ENCODE measurements at places on chromosomes 1 and 21.
A peak's percentile ranks its signal among the peaks of the same experiment; 100 is the strongest.

- no peak for DNase-seq
Measured at GRCh38 chr1:111736548-111737215, 2.5 kb downstream of the INKA2 start.

GRCh38 chr1:111045033-111045722, 81.5 kb upstream of the LRIF1 start:
- no peak for DNase-seq

DNA sequence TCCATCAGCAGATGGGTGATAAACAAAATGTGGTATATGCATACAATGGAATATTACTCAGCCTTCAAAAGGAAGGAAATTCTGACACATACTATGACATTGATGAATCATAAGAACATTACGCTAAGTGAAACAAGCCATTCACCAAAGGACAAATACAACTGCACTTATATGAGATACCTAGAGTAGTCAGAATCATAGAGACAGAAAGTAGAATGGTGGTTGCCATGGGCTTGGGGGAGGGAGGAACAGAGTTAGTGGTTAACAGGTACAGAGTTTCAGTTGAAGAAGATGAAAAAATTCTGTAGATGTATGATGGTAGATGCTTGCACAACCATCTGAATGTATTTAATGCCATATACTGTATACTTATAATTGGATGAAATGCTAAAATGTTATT, 39.1 kb upstream of the KCNK2 start:
- no peak for DNase-seq

- DNase-seq: no peak
Measured at GRCh38 chr21:45870421-45870820, 111.1 kb upstream of the COL6A1 start.

GRCh38 chr21:26374817-26375216, 198.3 kb downstream of the CYYR1 start:
- DNase-seq: no peak

GRCh38 chr1:179178183-179178582, 51.3 kb downstream of the ABL2 start:
- no peak for DNase-seq

GRCh38 chr1:243712941-243713340, 137.1 kb downstream of the AKT3 start:
- DNase-seq: no peak

DNA sequence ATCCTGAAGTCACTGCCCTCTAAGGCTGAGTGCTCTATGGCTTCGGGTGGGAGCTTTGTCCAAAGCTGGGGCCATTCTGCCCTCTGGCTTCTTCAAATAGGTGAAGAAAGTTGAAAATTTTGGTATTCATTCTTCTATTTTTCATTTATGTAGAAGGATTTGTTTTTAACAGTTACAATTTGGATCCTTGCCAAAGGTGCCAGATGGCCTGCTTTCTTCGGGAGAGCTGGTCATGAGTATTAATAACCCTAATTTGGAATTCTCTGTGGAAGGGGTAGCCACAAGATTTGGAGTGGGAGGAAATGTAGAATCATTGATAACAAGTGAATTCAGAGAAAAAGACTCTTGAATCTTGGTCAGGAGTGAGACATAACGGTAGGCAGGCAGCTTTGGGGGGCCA, 370.4 kb upstream of the ST6GALNAC5 start:
- DNase-seq: no peak

GRCh38 chr1:56820755-56821461, 1.7 kb upstream of the FYB2 start:
- DNase-seq: peak; percentile 47

DNA sequence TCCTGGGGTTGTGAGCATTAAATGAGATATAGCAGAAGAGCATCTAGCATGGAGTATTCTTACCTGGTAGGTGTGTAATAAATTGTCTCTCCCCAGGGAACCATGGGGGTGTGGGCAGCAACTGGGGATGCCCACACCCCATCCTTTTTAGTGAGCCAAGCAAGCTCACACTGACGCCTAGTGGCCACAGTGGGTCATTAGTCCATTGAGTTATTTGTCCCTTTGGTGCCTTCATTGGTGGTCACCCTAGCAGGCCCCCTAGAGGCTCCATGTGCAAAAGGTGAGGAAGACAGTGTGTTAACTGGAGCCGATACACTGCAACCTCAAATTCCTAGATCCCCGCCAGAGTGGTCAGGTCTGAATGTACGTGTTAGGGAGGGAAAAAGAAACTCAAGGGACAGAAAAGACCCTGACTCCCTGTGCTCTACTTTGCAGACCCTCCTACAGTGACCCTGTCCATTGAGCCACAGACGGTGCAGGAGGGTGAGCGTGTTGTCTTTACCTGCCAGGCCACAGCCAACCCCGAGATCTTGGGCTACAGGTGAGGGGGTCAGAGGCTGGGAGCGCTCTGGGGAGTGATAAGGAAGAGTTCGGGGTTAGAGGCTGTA, 93.3 kb upstream of the CD1D start:
- peak; percentile 39 for DNase-seq

- DNase-seq: no peak
Measured at GRCh38 chr1:5390504-5390903, 601.7 kb downstream of the NPHP4 start.

- DNase-seq: no peak
Measured at GRCh38 chr1:44112486-44112885, 6.1 kb upstream of the KLF17 start.

- DNase-seq: no peak
Measured at GRCh38 chr1:173422456-173422976, 54.6 kb upstream of the PRDX6 start.

DNA sequence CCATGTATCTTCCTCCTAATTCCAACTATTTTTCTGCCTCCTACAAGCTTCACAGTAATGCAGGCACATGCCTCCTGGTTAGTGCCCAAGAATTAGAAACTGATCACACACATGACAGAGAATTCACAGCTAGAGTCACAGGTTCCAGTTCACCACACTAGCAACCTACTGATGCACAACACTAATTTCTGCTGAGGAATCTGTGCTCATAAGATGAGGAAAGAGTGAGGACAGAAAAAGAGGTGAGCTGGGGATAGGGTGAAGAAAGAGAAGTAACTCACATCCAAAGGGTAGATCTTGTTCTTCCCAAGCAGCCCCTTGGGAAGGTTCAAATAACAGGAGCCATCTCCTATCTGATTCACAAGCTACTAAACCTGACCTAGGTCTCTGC, 61.3 kb downstream of the PUM1 start:
- no peak for DNase-seq

DNA sequence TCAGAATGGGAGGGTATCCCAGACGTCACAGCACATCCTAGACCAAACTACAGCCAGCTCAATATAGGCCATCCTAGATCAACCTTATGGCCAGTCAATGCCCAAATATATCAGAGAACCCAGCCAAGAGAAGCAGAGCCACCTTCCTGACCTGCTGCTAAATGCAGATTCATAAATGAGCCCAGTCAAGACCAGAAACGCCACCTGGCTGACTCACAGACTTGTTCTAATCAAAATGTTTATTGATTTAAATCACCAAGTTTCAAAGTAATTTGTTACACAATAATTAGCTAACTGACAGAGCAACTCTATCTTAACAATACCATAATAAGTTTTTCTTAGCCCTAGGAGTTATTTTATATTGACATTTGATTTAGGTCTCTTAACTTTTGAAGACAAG, 28.6 kb downstream of the ZNF644 start:
- DNase-seq: no peak

- DNase-seq: no peak
Measured at GRCh38 chr21:29238967-29239290, 59.8 kb upstream of the BACH1 start.

DNA sequence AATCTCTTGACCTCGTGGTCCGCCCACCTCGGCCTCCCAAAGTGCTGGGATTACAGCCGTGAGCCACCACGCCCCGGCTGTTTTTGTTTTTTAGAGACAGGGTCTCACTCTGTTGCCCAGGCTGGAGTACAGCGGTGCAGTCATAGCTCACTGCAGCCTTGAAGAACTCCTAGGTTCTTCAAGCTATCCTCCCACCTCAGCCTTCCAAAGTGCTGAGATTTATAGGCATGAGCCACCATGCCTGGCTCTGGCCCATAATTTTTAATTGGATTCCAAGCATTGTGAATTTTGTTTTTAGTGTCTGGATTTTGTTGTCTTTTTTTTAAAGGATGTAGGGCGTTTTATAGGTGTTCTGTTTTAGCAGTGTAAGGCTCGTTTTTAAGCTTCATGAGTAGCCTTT, 28.6 kb upstream of the TXLNA start:
- DNase-seq: no peak

DNA sequence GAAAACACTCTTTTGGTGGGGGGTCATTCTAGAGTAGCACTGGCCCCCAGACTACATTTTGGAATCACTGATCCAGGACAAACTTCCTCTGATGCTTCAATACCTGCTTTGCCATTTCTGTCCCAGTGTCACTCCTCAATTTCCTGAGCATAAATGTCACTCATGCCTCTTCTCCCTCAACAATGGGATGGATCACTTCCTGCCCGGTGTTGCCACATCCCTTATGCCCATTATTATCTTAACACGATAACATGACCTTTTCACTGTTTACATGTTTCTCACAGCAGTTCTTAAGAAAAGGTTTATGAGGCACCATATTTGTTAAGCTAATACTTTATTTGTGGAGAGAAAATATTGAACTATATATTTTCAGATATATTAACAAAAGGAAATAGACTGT, 3.9 kb upstream of the ITLN1 start:
- no peak for DNase-seq

- DNase-seq: no peak
Measured at GRCh38 chr1:224767031-224767430, 150.9 kb downstream of the CNIH3 start.

- peak; percentile 11 for DNase-seq
Measured at GRCh38 chr1:186511761-186512637, 51.1 kb upstream of the PDC start.

DNA sequence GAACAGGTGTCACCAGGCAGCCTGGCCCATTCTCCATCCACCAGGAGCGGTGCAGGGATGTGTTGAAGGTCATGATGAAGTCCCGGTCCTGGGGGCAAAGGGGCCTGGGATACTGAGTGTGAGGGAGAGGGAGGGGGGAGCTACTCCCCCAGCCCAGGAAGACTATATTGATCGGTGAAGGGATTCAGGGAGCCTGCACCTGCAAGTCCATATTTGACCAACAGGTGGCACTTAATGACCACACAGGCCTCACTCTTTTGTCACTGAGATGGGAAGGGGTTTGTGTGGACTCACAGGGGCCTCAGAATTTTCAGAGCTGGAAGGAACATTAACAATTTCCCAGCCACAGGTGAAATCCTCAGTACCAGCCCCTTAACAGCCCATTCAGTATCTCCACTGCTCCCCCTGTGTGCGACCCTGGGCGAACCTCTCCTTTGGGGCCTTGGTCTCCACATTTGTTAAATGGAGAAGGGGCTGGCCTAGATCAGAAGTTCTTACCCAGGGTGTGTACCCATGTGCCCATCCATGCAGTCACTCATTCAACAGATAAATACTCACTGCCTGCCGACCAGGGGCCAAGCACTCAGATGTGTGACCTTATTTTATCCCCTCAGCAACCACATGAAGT, 55.6 kb downstream of the NKAIN1 start:
- DNase-seq: peak; percentile 18

- no peak for DNase-seq
Measured at GRCh38 chr21:33268393-33268736, 2.2 kb downstream of the IL10RB start.

- no peak for DNase-seq
Measured at GRCh38 chr1:220528679-220529501, 954 bp downstream of the MARK1 start.

DNA sequence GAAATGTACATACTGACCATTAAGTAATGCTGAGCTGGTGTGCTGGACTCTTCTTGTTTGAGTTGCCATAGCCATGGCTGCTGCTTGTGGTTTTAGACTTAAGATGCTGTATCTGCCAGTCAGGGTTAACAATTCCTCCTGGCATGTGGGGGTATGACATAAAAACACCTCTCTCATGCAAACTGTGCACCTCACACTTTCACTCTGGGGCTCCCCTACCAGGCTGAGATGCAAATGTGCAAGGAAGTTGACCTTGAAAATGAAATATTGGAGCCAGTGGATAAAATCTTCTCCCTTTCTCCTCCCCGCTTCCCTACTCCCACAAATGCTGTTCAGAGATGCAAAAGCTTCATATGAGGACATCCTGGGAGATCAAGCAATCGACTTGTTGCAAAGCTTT, 198.8 kb downstream of the FCRL5 start:
- no peak for DNase-seq

- DNase-seq: no peak
Measured at GRCh38 chr1:112687785-112688496, 13.5 kb downstream of the MOV10 start.

DNA sequence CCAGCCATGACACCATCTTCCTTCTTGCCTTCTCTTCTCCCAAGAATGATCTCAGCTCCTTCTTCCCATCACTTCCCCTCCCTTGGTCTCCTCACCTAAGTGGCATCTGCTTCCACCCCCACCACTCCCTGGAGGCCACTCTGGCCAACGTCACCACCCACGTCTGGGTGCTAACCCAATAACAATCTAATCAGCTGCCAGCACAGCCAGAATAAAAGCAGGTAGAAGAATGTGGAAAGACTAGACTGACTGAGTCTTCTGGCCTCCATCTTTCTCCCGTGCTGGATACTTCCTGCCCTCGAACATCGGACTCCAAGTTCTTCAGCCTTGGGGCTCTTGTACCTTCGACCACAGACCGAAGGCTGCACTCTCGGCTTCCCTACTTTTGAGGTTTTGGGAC, 245.3 kb upstream of the CSF3R start:
- no peak for DNase-seq

DNA sequence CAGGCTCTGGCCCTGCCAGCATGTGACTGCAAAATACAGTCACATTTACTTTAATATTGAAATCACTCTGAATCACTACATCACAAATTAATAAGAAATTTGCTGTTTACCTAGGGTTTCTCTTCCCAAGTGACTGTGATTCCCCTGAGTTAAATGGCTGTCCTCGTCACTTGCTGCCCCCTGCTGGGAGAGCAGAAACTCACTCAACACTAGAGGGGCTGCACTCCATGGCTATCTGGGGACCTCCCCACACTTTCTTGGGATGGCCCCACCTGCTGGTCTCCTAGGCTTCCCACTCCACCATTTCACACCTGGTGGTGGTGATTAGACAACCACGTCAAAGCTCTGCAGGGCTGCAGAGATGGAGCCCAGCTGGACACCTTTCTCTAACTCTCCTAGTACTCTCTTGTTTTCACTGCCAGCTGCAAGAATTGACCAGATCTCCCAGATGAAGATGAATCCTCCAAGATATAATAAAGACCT, 63.4 kb downstream of the CD2 start:
- DNase-seq: peak; percentile 36

GRCh38 chr1:76891931-76892622, 24.8 kb downstream of the ST6GALNAC5 start:
- no peak for DNase-seq

DNA sequence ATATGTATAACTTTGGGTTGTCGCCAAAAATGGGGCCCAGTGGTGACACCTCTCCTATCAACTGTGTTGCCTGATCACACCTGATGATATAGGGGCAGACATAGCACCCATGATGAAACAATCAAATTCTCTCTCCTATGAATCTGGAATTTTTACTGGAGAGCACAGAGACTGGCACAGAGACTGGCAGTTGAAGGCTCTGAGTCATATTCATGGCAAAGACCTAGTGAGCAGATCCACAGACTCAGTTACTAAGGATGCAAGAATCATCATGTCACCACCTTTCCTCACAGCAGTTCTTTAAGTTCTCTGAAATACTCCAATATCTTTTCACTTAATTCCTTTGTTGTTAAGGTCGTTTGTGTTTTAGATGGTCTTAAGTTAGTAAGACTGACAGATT, 60.0 kb downstream of the APCS start:
- no peak for DNase-seq
